Iris pigment epithelial cell (primary cell): ENCODE measurements at places on chromosomes 7 and 10.

DNA sequence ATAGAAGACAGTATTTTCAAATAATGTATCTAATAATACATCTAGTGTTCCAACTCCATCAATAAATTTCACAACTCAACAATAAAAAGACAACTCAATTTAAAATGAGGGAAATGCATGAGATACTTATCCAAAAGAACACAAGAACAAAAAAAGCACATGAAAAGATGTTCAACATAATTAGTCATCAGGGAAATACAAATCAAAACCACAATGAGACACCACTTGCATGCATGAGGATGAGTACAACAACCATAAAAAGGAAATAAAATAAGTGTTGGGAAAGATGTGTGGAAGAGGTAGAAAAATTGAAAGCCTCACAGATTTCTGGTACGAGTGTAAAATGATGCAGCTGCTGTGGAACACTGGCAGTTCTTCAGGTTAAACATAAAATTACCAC lies 111.6 kb upstream of the PTPRZ1 start:
- DNase-seq, result no peak

DNA sequence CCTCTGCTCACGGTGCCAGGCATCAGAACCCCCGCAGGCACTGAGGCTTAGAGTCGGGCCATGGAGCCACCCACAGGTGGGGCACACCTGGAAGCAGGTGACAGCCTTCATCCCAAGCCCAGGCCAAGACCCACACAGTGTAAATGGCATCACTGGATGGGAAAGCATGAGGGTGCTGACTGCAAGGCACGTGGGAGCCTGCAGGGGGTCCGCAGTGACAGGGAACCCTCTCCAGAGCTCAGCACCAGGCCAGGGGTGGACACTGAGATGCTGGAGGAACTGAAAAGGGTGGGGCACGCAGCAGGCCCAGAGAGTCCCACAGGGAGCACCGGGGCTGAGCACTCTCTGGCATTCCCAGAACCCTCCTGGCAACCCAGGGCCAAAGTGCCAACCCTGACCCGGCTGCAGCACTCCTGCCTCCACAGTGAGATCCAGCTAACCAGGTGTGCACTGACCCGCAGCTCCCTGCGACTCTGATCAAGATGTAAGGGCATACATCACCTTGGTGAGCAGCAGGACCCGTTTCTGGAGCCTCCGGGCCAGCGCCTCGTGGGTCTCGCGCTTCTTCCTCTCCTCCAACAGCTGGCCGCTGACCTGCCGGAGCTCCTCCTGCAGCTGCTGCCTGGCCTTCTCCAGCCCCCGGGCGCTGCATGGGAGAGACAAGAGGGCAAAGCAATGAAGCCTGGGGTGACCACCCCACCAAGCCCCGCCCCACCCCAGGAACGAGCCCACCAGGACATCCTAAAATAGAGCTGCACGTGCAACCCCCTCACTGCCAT lies 163.9 kb downstream of the MAD1L1 start:
- DNase-seq, result no peak

- no peak for DNase-seq
These were observed 89.7 kb upstream of the PDGFA start for GRCh38 chr7:609365-609764.

- DNase-seq, result no peak
These were observed 215.7 kb upstream of the CDC14C start for GRCh38 chr7:48708635-48709034.

- DNase-seq, result peak; percentile 52
These were observed 72.1 kb downstream of the USP6NL start for GRCh38 chr10:11539191-11539868.

DNA sequence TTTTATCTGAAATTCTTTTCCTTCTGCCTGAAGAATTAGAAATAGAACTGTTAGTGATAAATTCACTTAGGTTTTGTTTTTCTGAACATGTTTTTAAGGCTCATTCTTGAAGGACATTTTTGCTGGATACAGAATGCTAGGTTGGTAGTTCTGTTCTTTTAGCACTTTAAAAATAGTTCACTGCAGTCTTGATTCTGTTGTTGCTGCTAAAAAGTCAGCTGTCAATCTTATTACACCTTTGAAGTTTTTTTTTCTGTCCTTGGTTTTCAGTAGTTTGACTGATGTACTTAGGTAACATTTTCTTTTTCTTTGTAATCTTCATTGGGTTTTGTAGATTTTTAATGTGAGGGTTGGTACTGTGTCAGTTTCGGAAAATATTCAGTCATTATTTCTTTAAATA lies 48.7 kb downstream of the C1GALT1 start:
- DNase-seq, result no peak

DNA sequence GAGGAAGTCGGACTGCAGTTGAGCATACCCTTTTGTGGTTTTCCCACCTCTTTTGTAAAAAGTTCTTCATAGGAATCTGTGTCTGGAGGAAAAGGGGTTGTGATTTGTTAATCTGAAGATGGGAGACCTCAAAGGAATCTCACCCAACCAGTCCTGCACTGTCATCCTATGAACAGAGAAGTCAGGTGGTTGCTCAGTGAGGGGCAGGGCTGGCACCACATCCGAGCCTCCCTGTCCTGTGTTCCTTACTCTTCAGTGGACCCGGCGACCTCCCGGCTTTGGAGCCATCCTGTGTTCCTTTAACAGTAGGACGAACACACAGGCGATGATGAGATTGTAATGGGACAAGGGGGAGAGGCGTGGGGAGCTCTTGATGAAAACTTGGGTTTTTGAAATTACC lies 2.8 kb upstream of the MGMT start:
- no peak for DNase-seq

DNA sequence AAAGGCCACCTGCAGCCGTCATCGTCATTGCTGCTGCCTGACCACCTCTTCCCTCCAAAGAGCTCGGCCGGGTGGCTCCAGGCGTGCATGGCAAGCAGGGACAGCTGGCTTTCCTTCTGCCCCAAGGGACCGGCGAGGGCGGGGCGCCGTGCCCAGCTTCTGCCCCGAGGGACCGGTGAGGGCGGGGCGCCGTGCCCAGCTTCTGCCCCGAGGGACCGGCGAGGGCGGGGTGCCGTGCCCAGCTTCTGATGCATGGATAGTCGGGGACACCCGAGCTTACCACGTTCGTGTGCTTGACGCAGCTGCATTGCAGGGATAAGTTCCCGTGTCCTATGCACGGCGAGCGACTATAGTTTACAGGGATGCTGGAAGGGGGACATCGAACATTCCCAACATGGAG lies 27.0 kb downstream of the CFAP46 start:
- DNase-seq, result no peak

DNA sequence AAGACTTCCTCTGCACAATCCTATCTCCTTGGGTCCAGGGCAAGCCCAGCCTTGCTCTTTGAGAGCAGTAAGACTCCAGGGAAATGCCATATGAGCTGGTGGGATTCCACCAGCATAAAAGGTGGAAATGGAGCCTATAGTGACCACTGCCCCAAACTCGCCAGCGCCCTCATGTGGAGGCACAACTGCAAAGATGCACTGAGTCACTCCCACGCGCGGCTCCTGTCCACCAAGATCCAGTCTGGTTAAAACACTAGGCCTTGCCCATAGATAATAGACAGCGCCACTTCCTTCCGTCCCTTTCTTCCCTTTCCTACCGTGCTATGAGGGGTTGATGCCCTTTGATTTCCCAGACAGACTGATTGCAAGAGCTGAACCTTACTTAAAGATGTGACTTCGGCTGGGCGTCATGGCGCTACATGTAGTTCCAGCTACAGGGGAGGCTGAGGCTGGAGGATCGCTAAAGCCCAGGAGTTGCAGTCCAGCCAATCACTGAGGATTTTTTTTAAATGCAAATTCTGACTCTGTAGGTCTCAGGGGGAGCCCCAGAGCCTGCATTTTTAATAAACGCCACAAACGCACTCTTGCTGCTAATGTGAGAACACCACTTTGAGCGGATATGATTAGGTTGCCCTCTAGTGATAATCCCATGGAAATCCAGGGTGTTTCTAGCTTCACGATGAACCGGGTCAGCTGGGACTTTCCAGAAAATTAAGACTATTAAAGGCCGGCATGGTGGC lies 136.5 kb downstream of the EPC1 start:
- peak; percentile 56 for DNase-seq

- peak; percentile 6 for DNase-seq
These were observed 551.4 kb downstream of the LRMDA start for GRCh38 chr10:75982611-75983369.

DNA sequence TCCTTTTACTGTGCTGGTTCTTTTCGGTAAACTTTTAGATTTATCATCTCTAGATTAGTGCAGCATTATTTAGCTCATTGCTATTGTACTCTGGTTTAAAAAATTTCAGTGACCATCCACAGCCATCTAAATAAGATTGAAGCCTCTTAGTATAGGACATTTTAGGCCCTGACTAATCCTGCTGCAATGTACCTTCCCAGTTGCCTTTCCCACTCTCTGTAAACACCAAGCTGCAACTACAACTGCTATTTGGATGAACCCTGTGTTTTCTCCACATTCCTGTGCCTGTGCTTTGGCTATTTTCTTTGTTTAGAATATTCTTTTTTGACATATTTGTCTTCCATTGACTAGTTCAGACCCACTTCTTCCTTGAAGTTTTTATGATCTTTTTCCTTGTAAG lies 314.6 kb downstream of the AUTS2 start:
- no peak for DNase-seq

- peak; percentile 6 for DNase-seq
These were observed 1.2 kb downstream of the EZH2 start for GRCh38 chr7:148882841-148883265.

DNA sequence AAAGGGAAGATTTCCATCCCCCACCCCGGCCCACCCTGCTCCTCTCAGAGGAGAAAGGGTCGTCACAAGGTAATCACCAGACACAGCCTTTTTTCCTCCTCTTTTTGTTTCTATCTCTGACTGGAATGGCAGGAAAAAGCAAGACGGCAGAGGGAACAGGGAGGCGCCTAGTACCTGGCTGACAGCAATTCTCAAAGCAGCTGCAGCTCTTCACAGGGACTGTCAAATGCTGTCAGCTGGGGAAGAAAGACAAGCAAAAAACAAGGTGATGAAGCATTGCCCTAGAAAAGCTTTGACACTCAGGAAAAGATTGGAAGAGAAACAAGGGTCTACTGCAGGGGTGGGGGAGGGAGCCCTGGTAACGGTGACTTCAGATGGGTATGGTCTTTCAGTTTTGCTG lies 52.7 kb downstream of the GNA12 start:
- DNase-seq, result no peak

DNA sequence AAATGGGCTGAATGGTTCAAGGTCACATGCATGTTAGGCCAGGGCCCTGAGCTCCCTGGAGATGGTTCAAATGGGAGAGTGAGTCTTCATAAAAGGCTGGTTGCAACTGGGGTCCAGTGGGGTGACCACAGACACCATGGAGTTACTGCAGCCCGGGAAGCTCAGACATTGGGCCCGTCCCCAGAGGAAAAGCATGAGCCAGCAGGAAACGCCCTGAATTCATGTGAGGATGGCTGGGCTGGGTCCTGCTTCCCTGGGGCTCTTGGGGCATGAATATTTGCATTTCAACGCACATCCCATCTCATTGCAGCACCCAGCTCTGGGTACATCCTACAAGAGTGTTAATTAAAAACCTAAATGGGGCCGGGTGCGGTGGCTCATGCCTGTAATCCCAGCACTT lies 549.0 kb downstream of the TCERG1L start:
- DNase-seq, result no peak

DNA sequence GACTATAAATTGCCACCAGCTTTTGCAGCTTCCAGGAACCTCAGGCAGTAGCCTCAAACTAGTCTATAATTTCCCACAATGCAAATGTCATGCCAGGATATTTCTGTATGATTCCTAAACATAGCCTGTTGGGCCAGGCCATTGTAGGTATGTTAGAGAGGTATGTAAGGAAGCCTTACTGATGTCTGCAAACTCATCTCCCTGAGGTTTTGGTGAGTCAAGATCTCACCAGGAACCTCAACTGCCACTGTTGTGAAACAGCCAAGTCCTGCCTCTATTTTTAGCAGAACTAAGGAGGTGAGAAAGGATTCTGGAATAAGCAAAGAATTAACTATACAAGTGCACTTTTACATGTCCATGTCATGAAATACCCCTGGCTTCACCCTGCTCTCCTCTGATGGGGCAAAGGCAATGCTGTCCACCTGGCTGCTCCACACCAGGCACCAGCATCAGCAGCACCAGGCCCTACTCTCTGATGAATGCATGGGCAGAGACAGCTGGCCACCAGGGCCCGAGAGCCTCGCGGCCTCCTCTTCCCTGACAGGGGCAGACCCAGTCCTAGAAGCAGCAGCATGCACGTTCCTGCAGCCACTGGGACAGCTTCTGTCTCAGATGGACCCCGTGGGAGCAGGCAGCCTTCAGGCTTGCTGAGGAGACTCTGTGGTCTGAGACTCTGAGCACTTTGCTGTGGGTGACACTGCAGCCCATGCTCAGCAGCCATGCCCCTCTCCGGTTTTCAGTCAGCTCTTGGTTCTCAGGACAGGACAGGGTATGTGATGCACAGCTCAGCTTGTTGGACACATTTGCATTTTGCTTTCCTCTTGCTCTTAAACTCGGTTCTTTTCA lies 147.3 kb downstream of the ZMYND11 start:
- DNase-seq, result peak; percentile 67

GRCh38 chr7:156639426-156640256 lies 933 bp upstream of the RNF32 start:
- peak; percentile 11 for DNase-seq

GRCh38 chr7:5549096-5549763 lies 125.6 kb upstream of the TNRC18 start:
- DNase-seq, result peak; percentile 68

GRCh38 chr10:107618504-107618994 lies 454.0 kb upstream of the SORCS1 start:
- DNase-seq, result no peak

DNA sequence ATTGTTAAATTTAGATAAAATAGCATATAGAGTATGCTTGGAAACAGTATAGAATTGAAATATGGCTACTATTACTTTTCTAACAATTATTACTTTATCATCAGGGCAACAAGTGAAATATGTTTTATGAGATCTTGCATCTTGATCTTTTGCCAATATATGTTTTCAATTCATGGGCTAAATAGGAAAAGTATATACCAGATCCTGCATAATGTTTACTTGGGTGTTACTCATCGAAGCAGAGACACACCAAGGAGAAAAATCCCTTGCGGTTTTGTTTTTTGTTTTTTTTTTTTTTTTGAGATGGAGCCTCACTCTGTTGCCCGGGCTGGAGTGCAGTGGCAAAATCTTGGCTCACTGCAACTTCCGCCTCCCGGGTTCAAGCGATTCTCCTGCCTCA lies 541.4 kb downstream of the SUGCT start:
- no peak for DNase-seq

DNA sequence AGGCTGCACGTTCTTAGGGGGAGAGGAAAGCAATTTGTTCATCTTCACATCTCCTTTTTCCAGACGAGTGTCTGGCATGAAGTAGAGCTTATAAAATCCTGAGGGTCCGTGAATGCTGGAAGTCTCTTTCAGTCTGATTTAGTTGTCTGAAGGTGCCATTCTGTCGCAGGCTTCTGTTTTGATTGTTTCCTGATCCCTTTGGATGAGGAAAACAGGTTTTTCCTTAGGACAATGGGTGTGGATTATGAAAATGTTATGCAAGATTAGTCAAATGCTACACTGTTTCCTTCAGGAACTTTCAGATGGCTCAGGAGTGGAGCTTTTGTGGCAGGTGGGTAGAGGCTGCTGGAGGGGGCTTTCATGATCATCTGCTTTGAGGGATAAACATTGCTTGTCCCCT lies at the start of gene ITPRID1:
TSS of gene ITPRID1 (plus strand) at position 301 of the 400 bp plus-strand sequence. CDS start 38,935 bp downstream, outside the sequence.
- DNase-seq, result no peak

- no peak for DNase-seq
These were observed 21.6 kb upstream of the ZNF37A start for GRCh38 chr10:38072552-38072951.

GRCh38 chr7:46606761-46607160 lies 685.7 kb upstream of the IGFBP3 start:
- no peak for DNase-seq

GRCh38 chr10:45035673-45036072 lies 35.0 kb downstream of the ZNF22 start:
- no peak for DNase-seq

- DNase-seq, result no peak
These were observed 42.9 kb downstream of the ELFN1 start for GRCh38 chr7:1712907-1713501.
